ENCODE measurements at places on chromosomes 5 and 9.

GRCh38 chr9:96241391-96241809 lies 60.6 kb downstream of the HSD17B3 start:
- no peak for DNase-seq

GRCh38 chr5:1718669-1719068 lies 81.0 kb downstream of the MRPL36 start:
- DNase-seq, result no peak

- DNase-seq, result no peak
Measured at GRCh38 chr5:93585041-93585766, 2.2 kb downstream of the NR2F1 start.

- DNase-seq, result no peak
Measured at GRCh38 chr5:116806836-116807235, 232.2 kb upstream of the SEMA6A start.

GRCh38 chr9:34176089-34176488 lies 2.8 kb upstream of the UBAP1 start:
- DNase-seq, result no peak

DNA sequence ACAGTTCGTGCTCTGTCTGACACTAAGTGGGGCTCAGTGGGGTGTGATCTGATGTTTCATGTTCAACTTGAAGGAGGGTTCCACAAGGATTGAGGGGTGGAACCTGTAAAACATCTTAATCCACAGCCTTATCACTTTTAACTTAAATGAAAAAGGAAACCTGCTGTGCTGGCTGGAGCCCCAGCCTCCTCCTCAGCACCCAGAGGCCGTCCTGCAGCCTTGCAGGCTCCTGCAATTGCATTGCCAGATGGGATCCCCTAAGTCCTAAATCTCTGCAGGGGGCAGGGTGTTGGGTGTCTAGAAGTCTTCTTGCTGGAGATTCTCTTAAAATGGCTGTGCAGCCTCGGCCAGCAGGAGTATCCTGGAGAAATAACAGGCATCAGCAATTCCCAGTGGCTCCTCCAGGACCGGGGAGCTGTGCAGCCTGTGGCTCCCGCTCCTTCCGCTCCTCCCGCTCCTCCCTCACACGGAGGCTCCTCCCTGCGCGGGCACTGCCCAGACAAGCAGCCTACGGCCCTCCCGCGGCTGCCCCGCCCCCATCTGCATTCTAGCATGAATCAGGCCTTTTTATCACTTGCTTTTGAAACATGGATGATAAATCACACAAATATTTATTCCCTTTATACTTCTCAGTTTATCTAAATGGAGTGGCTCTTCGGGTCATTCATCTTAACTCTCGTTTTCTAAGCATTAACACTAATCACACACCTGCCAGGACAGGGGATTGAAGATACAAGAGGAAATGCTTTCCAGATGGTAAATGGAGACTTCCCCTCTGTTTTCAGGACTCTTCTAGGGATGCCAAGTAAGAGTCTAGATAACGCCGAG lies 131.0 kb downstream of the ADAMTS16 start:
- no peak for DNase-seq

DNA sequence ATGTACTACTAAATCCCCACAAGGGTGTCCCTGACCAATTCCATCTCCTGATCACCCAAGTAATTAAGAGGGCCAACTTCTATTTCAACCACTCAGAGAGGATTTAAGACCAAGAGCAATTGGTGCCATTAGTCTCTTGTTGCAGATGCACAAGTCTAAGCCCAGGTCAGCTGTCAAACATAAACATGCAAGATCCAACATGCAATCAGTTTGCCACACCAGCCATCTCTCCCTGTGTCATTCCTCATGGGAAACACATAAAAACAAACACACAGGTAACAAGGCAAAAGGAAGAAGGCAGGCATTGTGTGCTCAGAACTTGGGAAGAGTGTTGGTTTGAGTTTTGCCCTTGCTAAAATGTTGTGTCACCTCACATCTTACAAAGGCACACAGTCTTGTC lies 139.2 kb downstream of the SPOCK1 start:
- no peak for DNase-seq

- no peak for DNase-seq
Measured at GRCh38 chr5:133524666-133525065, 87.7 kb downstream of the FSTL4 start.

DNA sequence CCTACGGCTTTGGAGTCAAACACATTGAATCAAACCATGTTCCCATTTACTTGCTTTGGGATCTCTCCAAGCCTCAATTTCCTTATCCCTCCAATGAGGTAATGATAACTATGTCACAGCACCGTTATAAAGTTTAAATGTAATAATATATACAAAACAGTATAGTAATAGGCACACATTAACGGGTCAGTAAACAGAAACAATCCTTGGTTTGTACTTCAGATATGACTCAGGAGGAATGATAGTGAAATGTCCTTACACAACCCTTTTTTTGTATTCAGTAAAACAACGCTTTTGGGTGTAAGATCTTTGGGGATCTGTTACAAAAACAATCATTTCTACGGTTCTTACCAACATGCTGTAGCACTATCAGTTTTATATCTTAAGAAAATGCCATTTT lies 178.5 kb upstream of the GNA14 start:
- no peak for DNase-seq

GRCh38 chr5:15489571-15490235 lies 10.3 kb upstream of the FBXL7 start:
- DNase-seq, result no peak

DNA sequence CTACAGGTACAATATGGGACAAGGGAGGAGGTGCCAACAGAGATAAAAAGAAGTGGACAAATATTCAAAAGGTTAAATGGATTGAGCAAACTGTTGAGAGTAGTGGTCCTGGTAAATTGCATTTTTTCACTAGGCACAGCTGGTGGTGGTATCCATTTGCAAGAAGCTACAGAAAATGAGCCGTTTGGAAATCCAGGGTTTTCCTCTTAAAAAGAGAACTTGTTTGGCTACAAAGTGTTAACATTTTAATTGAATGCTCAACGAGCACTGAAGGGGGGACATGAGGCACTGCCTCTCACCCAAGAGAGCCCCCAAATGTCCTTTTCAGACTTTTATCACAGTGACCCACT lies 491 bp upstream of the ZCCHC9 start:
- DNase-seq, result no peak

- no peak for DNase-seq
Measured at GRCh38 chr5:125043781-125044391, 297.4 kb upstream of the ZNF608 start.

GRCh38 chr9:96029722-96030530 lies 154.4 kb downstream of the ERCC6L2 start:
- DNase-seq, result no peak

- no peak for DNase-seq
Measured at GRCh38 chr9:128416432-128417019, 4.1 kb upstream of the CERCAM start.

DNA sequence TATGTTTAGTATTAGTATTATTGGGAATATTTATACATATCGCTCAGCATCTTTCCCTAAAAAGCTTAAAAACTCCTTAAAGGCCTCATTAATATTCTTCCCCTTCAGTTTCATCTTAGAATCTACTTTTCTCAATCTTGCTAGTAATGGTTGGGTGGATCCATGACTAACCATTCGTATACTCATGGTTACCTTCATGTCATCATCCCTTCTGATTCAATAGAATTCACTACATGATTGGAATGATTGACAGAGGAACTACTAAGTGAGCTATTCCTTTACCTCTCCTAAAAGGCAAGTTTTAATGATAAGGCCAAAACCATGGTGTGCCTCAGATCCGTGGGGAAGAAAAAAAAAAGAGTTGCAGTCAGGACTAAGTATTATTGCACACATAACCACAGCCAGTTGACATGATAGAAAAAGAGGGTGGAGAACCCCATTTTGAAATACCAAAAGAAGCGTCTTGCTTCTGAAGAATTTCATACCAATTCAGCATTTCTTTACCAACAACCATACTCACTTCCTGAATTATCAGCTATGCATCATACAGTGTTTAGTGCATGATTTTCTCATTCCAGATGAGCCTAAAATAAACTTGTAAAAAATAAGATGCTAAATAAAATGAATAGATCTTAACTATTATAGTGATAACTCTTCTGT lies 624.6 kb downstream of the PDE4D start:
- DNase-seq, result no peak

- DNase-seq, result no peak
Measured at GRCh38 chr9:72863456-72864094, 89.3 kb downstream of the ALDH1A1 start.

DNA sequence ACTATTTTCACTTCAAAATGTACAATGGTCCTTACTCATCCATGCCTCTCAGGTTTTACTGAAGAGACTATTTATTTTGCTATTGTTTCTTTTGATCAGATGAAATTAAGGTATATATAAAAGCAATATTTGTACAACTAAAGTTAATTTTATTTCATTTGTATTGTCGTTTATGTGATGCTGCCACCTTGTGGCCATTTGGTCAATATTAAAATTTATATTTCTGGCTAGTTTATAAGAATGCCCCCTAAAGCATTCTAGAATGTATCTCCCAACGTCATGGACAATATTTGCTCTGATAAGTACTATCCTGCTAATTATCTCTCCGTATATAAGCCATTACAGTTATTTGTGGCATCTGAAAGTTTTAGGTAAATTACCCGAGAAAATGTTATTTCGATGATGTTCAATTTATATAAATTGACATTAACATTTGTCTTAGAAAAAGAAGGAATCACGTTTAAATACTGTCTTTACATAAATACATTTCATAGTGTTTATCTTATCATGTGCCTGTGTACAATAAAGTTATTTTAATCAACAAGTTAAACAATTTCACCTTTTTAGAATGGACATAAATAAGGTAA lies 680.0 kb downstream of the TAF11L14 start:
- no peak for DNase-seq

Data from activated CD8-positive, alpha-beta memory T cell treated with anti-CD3 and anti-CD28 coated beads for 48 hours (primary cell).